ENCODE measurements at places on chromosomes 13 and 19.

DNA sequence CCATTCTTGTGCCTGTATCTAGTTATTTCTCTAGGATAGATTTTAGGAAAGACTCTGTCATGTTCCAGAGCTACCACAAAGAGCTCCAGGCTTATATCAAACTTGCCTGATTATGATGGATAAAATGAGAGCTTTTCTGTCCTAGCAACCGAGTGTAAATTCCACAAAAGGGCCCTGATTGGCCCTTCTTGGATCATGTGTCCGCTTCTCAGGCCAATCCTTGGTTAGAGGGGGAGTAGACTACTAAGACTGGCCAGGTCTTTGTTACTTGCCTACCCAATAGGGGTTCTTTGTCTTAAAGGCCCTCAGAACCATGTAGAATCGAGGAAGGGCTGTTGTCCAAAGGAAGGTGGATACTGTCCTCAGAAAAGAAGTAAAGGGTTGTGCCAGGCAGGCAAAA, 2.4 kb downstream of the DHX34 start:
- DNase-seq, result no peak

- peak; percentile 96 for DNase-seq
Observed at GRCh38 chr13:25874907-25875306, 176.9 kb downstream of the SHISA2 start.

- DNase-seq, result peak; percentile 80
Observed at GRCh38 chr19:1360818-1361461, 22.8 kb upstream of the NDUFS7 start.

GRCh38 chr19:10565028-10565566, 713 bp downstream of the KRI1 start:
- DNase-seq, result peak; percentile 73

DNA sequence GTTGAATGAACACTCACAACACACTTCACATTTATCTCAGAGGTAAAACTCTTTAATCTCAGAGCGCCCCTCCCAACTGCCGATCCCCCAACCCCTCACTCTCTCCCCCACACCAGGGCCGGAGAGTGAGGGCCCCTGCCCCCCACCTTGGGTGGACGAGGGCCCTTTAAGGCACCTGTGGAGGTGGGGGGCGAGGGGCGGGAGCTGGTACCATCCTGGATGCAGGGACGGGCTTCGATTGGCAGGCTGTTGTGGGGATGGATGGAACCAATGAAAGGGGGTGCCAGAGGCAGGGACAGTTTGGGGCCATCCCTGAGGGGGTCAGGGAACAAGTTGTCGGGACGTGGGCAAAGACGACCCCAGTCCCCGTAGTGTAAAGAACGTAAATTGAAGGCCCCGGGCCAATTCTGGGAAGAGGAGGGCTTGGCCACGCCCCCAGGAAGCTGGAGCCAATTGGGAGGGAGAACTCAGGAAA, 1.7 kb upstream of the PNKP start:
- no peak for DNase-seq

DNA sequence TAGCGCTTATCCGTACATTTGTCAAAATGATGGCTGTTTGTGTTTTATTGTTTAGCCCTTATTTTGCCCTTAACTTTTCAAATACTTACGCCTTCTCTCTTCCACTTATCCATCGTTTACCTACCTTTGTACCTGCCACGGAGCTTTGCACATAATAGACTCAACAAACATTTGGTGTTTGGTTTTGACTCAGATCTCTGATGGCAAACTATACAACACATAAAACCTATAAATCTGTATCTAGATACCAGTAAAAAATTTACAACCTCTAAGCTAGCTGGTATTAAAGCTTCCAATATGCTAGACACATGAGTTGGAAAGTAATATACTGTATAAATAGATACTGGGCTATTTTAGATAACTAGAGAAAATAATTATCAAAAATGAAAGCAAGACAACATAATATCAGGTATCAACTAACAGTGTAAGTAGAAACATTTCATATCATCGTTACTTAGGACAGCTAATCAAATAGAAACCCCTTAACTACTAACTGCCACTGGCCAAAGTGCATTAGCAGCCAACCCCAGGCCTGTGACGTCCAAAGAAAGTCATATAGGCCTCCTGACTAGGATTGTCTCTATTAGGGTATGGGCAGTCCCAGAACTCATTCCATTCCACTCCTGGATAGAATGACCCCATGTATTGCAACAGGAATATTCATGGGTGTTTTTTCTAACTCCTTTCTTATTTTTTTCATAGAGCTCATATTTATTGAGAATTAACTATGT, 53.8 kb downstream of the KCTD12 start:
- DNase-seq, result no peak

DNA sequence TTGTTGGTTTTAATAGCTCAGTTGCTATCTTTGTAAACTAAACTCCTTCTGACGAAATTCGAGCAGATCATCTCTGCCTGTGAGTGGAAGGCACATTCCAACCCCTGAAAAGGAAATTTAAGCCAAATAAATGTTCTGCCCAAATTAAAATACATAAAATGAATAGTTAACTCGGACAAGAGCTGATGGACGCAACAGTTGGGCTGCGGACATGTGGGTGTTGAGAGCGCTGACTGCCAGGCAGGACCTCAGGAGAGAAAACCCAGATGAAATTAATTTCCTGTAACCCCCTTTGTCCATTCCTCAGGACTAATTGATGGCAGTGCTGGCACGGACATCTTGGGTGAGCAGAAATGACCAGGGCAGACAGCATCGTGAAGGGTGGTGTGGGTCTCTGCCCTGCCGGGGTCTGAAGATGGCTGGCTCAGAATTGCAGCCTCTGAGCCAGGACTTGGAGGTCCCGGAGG, 86.5 kb downstream of the TSHZ3 start:
- DNase-seq, result no peak

DNA sequence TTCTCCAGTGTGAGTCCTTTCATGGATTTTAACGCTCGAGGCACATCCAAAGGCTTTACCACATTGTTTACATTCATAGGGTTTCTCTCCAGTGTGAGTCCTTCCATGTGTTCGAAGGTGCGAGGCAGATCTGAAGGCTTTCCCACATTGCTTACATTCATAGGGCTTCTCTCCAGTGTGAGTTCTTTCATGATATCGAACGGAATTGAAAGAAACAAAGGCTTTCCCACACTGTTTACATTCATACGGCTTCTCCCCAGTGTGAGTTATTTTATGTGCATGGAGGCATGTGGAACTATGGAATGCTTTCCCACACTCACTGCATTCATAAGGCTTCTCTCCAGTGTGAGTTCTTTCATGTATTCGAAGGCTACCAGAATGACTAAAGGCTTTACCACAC, 5.2 kb upstream of the ZNF20 start:
- DNase-seq, result no peak

DNA sequence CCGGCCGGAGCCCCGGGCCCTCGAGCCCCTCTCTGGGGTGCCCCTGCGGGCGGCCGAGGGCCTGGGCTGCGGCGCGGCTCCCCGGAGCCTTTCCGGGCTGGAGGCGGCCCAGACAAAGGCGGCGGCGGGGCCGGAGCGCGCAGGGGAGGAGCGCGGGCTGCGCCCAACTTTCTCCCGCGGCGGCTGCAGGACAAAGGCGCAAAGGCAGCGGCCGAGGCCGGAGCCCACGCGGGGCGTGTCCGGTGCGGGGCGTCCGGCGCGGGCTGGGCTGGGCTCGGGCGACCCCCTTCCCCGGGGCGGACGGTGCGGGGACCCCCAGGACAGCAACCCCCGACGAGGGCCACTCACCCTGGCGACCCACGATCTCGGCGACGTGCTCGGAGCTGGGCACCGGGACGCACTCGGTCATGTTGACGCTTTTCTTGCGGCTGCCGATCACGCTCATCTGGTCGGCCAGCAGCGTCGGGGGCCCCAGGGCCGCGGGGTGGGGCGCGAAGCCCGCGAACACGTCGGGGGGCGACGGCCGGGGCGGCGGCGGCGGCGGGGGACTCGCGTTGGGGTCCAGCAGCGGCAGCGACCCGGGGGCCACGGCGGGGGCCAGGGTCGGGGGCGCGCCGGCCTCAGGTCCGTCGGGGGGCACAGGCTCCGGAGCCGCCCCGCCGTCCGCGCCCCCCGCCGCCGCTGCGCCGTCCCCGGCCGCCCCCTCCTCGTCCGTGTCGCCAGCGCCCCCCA, 843 bp downstream of the MEX3D start:
- no peak for DNase-seq

GRCh38 chr13:94859278-94859691, 146.9 kb upstream of the SOX21 start:
- DNase-seq, result no peak

DNA sequence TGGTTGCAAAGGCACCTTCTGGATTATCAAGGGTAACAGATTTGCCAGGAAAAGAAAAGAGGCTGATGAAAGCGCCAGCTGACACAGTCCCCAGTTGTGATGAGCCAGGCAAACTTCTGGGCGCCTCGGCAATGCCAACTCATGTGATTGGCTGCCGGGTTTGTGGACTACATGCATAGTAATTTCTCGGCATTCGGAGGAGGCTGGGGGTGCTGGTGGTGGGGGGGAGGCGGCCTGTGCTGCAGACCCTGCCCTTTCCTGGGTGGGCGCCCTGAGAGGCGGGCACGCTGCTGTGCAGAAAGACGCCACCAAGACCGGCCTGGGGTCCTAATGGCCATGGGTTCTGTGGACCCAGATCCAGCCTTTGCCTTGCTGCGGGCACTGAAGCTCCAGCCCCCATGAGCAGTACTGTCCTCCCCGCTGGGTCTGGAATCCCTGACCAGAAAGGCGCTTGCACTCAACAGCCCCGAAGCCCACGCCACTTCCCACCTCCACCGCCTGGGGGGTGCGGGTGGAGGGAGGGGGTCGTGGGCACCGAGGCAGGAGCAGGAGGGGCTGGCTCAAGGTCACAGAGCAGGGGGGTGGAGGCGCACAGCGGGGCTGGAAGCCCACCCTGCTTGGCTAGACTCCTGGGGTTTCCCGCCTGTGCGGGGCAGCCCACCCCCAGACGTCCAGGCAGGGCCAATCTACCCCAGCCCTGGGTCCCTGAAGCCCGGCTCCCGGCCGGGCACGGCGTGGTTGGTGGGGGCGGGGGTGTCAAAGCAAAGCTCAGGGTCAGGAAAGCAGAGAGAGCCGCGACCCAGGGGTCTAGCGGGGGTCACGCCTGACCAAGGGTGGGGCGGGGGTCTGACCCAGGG, 1.0 kb downstream of the DIRAS1 start:
- no peak for DNase-seq

- DNase-seq, result no peak
Observed at GRCh38 chr13:27822258-27822872, 30.1 kb downstream of the GSX1 start.

GRCh38 chr19:13212759-13213330, 62.6 kb downstream of the IER2 start:
- DNase-seq, result peak; percentile 49

- no peak for DNase-seq
Observed at GRCh38 chr19:8074501-8074900, 21.9 kb downstream of the CCL25 start.

DNA sequence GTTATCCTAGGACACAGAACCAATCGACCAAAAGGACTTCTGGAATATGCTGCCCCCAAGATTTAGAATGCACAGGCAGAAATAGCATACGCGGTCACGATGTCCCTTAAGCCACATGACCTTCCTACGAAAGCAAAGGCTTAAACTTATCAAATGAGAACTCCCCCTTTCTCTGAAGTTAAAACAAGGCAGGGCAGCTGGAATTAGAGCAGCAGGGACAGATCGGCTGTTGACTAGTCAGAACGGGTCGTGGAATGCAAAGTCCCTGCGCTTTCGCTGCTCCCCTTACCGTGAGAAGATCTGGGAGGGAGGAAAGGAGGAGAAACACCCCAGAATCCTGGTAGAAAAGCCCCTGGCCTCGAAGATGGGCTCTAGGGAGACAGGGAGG, 799 bp upstream of the USPL1 start:
- peak; percentile 88 for DNase-seq

DNA sequence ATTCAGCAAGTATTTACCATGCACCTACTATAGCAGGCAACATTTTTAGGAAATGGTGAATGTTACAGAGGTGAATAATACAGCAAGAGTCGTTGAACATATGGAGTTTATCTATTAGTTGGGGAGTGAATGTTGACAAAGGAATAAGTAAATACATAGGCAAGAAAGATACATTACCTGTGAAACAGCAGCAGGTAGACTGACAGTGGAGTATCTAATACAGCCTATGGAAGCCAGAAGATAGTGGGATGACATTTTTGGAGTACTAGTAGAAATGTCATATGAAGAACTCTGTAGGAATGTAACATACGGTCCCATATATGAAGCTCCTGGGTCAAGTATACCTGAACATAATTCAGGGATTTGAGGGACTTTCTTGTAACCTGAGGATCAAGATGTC, 2.1 kb upstream of the TNFSF11 start:
- DNase-seq, result no peak

GRCh38 chr13:100537486-100537885, 51.1 kb downstream of the GGACT start:
- no peak for DNase-seq

DNA sequence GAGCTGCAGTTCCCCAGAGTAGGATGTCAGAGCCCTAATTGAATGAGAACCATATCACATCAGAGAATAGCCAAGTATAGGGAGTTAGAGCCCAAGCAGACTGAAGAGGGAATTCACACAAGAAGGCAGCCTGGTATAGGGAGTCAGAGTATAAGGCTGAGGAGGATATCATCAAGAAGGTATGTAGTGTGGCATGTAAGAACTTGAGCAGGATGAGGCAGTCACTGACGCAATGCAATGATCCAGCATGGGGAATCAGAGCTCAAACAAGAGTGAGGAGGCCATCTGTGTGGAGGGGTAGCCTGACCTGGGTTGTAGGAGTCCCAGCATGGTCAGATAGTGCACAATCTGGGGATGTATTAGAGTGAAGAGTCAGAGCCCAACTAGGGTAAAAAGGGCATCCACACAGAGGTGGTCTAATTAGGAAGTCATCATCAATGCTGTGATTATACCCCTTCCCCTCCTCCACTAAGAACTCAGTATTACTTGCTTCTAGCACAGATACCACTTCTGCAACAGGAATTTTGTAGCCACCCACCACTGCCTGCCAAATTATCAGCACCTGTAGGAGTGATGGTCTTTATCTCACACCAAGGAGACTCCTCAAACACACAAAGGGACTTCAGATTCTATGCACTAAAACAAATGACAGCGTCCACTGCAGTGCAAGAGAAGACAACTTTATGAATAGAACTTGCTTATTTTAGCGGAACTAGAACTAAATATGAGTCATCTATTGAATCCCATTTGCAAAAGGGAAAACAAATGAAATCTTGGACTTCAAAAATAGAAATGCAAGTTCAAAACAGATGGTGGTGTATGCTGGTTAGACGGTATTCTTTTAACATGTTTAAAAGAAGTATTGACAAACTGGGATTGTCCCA, 107.2 kb downstream of the FNDC3A start:
- DNase-seq, result no peak

- no peak for DNase-seq
Observed at GRCh38 chr19:29952177-29952576, 10.1 kb downstream of the URI1 start.

- DNase-seq, result no peak
Observed at GRCh38 chr13:28532388-28533124, 37.6 kb upstream of the FLT1 start.

DNA sequence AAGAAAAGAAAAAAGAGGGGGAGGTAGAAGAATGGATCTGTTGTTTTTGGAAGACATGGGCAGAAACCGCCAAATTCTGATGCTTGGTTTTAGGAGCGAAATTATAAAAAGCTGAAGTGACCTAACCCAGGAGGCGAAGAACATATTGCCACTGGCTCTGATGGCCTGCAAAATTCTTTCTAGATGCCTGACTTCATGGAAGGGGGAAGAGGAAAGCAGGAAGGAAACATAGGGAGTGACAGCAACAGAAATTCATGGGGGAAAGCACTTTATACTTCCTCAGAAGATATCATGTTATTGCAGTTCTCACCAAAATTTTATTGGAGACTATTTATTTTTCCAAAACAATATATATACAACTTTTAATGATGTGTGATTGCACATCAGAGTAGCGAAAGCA, 213.5 kb downstream of the DLEU7 start:
- no peak for DNase-seq

Measured in MV-4-11 (cell line).